CD4-positive, alpha-beta T cell (primary cell): ENCODE measurements at places on chromosomes 2 and 18.

- DNase-seq: no peak
These were observed 5.5 kb downstream of the SLC11A1 start for GRCh38 chr2:218387369-218388194.

GRCh38 chr2:241393524-241394196 lies 37.6 kb downstream of the FARP2 start:
- no peak for DNase-seq

- no peak for DNase-seq
These were observed 413.0 kb upstream of the RAB12 start for GRCh38 chr18:8196238-8196637.

- peak; percentile 73 for DNase-seq
These were observed 7.5 kb upstream of the YPEL5 start for GRCh38 chr2:30139131-30139870.

- no peak for DNase-seq
These were observed 5.4 kb upstream of the ITGB6 start for GRCh38 chr2:160205505-160205904.

GRCh38 chr18:57122936-57123510 lies 23.9 kb upstream of the BOD1L2 start:
- no peak for DNase-seq

DNA sequence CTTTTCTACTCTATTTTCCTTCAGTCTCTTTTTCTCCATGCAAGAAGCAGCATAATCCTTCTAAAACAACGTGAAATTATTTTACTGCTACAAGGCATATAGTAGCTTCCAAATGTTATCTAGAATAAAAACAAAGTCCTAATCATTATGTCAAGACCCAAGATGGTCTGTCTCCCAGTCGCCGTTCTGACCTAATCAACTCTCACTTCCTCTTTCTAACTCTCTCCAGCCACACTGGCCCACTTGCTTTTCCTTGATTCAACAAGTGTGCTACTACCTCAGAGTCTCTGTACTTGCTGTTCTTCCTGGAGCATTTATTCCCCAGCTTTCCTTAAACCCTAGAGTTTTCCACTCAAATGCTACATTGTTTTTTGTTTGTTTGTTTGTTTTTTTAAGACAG lies 1491.2 kb downstream of the LRP1B start:
- no peak for DNase-seq

- DNase-seq: no peak
These were observed 152.1 kb downstream of the NCK2 start for GRCh38 chr2:105896765-105897163.

GRCh38 chr2:219475697-219476651 lies 22.7 kb upstream of the GMPPA start:
- DNase-seq: peak; percentile 46

DNA sequence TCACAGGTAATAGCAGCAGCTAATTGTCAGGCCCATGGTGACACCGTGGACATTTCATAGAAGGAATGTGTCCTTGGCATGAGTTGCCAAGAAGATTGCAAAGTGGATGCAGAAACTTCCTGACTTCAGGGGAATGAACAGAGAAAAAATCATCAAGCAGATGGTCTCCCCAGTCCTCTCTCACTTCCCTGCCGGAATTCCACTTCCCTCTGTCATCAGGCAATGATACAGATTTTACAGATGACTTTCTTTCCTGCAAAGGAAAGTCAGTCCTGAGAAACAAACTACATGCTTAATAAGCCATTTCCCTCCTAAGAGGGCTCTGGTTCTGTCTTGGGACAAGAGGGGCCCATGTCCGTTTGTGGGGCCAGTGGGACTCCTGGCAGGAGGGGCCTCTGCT lies 45.7 kb downstream of the KCNF1 start:
- DNase-seq: no peak

GRCh38 chr2:146890491-146890890 lies 954.3 kb upstream of the ACVR2A start:
- no peak for DNase-seq

- no peak for DNase-seq
These were observed 130.6 kb upstream of the SALL3 start for GRCh38 chr18:78849046-78849445.

DNA sequence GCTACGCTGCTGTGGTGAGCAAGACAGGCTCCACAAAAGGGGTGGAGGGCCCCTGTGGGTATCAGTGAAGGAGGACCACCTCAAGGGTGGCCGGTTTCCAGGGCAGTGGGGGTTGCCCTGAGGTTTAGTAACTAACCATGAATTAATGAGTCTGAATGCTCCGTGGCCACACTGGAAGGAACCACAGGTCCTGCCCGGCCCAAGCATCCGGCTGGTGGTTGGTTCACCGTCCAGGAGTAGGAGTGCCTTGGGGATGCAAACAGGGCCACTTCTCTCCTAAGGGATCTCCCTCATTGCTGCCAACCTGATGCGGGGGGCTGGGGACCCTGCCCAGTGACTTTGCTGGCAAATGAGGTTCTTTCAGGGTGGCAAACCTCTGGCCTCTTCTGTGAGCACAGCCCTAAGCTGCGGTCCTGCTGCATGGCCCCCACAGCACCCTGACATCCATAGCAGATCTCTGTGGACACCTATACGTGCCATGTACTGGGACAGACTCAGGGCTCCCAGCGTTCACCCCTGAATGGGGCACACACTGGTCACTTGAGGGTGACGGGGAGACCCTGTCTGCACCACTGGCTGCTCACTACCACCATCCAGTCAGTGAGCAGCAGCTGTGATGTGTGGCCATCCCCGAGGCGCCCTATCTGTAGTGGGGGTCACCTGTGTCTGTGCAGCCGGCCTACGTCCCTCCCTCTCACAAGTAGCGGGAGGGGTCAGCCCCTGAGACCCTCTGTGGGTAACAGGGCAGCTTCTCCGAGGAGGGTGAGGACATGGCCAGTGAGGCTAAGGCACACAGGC lies 41.6 kb downstream of the HS6ST1 start:
- DNase-seq: no peak
